ENCODE measurements at places on chromosomes 1 and 21. TPM values are rescaled to one million over a fixed set of nuclear protein-coding genes. Genes with fewer than 3 reads are reported as not detected.

Gene SPTA1
- 1.2 TPM for total RNA-seq

Gene LEFTY1
- total RNA-seq, result not detected

Gene CRYAA
- total RNA-seq, result not detected

Gene KCND3
- total RNA-seq, result 0.09 TPM

Gene F13B
- total RNA-seq, result not detected

Measured in fibroblast of the aortic adventitia (primary cell).